ENCODE measurements at places on chromosomes 2 and 18.

DNA sequence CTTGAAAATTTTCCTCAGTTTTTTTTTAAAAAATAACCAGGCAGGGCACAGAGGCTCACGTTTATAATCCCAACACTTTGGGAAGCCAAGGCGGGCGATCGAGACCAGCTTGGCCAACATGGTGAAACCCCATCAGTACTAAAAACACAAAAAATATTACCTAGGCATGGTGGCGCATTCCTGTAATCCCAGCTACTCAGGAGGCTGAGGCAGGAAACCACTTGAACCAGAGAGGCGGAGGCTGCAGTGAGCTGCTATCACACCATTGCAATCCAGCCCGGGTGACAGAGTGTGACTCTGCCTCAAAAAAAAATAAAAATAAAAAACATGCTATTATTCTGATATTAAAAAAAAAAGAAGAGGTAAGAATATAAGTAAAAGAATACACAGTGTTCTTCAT lies 191.0 kb downstream of the ZEB2 start:
- no peak for DNase-seq

- no peak for DNase-seq
Observed at GRCh38 chr2:232526372-232526941, 497 bp downstream of the CHRND start.

DNA sequence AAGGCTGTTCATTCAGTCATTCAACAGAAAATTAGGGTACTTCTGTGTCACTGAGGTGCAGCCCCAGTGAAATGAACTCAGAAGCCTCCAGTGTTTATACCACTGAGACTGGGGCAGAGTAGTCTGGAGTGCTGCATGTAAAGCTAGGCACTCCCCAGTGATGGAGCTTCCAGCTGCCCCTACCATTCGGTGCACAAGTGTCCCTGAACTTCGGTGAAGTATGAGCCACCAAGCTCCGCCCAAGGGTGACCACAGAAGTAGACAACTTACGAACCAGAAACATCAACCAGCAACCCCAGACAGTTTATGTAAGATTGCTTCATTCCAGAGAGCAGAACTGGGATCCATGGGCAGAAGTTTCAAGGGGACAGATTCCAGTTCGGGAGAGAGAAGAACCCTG lies 70.6 kb upstream of the FOSL2 start:
- no peak for DNase-seq

- no peak for DNase-seq
Observed at GRCh38 chr2:190537765-190538164, 3.2 kb upstream of the NEMP2 start.

DNA sequence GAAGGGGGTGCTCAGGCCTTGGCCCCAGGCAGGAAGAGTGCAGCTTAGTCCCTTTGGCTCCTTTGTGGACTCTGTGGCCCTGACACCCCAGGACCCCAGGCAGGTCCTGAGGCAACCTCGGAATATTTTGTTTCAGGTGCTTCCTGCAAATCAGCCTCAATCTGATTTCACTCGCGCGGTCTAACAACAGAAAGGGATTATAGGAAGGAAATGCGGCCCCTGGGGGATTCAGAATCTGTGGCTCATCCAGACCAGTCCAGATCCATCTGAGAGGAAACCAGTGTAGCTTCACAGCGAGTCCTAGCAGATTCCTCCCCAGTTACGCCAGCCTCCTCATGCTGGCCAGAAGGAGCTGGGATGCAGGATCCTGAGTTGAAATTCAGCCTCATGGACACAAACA lies 59.5 kb upstream of the YWHAQ start:
- peak; percentile 93 for DNase-seq

GRCh38 chr2:158903711-158904405 lies 64.6 kb upstream of the TANC1 start:
- DNase-seq, result no peak

GRCh38 chr2:189933041-189933440 lies 129.5 kb downstream of the MSTN start:
- DNase-seq, result no peak

DNA sequence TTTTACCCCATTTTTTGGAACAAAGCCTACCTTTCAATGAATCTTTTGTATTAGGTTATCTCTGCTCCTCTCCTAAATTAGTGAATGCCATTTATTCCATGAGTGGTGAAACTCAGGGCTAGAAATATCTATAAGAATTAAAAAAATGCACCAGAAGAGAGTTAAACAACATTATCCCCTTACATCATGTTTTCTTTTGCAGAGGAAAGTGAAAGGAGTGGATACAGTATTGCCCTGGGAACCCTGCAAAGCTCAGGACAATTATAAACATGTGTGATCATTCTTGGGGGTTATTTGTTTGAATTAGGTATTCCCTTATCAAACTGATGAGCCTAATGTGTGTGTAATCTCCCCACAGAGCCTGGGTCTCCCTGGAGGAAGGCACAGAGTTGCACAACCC lies 559.2 kb downstream of the RNF144A start:
- DNase-seq, result no peak

- DNase-seq, result no peak
Observed at GRCh38 chr2:102677244-102678215, 58.2 kb downstream of the SLC9A2 start.

DNA sequence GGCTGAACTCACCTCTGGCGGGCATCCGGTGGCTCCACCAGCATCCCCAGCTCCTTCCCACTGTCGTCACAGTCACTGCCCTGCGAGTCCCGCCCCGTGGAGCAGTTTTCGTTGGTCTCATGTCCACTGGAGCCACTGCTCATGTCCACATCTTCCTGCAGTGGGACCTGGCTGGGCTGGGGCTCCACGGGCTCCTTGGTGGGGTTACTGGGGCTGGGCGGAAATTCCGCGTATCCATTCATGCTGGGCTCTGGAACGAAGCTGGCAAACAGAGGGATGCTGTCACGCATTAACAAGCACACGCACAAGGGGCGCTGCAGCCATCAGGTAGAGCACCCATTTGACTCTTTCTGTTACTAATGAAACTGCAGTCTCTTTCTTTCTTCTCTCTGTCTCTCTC lies 10.7 kb downstream of the PER2 start:
- DNase-seq, result no peak

GRCh38 chr18:8516371-8517250 lies 92.6 kb upstream of the RAB12 start:
- no peak for DNase-seq

DNA sequence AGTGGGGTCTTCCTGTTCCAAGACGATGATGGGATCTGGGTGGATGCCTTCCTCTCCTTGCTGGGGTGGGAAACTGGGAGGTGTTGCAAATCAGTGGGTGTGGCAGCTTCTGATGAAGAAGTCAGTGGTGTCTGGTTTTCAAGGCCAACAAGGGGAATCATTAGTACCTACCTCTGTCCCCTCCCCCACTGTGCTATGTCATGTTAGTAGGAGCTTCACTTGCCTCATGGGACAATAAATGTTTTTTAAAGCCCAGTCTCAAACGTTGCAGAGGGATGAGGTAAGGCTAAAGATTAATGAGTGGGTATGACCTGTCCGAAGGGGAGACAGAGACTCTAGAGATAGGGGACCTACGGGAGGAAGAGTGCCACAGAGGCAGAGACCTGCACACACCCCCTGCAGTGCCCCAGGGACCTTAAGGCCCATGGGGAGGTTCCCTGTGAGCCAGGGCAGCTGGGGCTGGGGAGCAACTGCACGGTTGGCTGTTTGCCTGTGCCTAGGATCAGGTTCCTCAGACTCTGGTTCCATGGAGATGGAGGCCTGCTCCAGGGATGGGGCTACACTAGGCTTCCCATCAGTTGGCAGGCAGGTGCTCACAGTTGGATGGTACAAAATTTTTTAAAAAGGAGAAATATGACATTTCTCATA lies 37.8 kb upstream of the SLC1A4 start:
- DNase-seq, result no peak

DNA sequence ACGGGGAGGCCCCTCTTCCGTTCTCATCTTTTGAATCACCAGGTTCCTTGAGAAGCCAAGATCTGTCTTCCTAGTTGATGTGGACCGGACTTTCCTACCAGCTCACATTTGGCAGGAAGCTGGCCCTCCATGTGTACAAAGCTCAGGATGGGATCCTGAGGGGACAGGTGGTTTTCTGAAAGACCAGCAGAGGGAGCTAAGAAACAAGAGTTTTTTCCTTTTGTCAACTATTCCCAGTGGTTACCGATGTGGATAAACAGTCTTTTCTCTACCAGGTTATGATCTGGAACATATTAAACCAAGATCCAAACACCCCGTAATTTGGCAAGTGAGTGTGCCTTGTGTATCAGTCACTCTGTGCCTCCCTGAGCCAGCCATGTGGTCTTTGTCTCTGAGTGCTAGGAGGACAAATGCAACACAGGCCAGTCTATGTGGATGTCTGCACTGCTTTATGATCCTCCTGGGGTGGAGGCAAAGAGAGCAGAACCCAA lies 25.1 kb upstream of the ARHGAP25 start:
- DNase-seq, result peak; percentile 69

DNA sequence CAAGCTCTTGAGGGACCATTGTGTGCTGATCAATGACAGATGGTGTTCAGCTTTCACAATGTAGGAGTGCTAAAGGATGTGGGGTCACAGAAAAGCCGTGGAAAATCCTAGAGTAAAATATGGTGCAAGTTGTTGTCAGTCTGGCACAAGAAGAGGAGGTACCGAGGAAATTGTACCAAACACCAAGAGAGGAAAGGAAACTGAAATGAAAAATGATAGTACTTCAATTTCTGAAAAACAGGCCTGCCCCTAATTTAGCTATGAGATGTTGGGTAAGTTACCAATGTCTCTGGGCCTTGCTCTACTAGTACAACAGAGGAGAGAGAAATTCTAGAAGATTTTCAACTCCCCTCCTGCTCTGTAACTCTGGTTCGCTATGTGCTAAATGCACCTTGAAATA lies 78.8 kb upstream of the PELI1 start:
- no peak for DNase-seq
